ENCODE measurements at places on chromosomes 1 and 21.

DNA sequence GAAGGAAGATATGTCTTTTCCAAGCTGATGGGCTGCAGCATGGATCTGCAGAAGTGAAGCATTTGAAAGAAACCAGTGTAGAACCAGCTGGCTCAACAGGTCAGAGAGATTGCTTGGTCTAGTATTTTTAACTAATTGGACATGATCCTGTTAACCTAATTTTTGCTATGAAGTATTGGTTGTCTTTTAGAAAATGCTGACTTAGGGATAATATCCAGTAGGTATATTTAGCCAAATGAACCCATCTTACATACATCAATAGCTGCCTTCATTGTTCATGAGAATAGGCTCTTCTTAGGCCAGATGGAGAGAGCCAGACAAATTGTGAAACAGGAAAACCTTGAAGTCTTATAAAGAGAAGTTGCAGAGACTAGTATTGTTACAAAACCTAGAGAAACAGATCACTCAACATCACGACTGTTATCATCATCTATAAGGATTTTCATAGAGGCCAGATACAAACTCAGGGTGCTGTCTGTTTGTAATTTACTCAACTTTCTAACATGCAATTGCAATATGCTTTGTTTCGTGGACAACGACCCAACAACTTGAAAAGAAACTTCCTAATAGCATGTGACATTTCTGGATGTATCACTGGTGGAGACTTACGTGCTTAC lies 148.2 kb downstream of the DISC1 start:
- no peak for DNase-seq

GRCh38 chr1:239306426-239306825 lies 79.9 kb upstream of the CHRM3 start:
- no peak for DNase-seq

- no peak for DNase-seq
These were observed 724 bp upstream of the CALML6 start for GRCh38 chr1:1914101-1914970.

DNA sequence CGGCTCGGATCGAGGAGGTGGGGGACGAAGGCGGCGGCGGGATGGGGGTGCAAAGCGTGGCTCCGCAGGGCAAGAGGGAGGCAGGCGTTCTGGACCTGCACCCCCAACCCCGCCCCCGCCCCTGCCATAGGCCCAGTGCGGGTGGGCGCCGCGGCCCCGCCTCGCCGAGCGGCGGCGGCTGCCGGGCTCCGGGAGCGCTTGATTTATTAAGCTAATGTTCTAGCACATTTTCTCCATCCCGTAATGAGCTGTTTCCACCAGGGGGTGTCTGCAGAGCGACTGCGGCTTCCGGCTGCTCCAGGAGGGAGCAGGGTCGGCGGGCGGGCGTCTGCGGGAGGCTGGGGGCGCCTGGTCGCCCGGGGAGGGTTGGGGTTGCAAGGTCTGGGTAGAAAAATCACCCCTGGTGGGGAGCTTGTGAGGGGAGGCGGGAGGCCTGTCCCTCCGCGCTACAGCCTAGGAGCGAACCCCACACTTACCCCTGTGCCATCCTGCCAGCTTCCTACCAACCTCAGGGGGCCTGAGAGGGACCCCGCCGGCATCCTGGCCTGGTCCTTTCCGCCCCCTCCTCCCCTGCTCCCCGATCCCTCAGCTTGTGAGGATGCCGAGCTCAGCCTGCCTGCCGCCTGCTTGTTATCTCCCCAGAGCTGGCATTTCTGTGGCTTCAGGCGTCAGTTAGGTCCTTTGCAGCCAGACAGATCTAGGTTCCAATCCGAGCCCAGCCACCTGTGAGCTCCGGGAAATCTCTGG lies 48.5 kb upstream of the ACOT11 start:
- peak; percentile 77 for DNase-seq

GRCh38 chr1:64864018-64864940 lies 102.1 kb downstream of the JAK1 start:
- DNase-seq = no peak

GRCh38 chr1:109361069-109361468 lies 36.6 kb downstream of the SORT1 start:
- DNase-seq = no peak

GRCh38 chr21:29436143-29436542 lies 137.4 kb downstream of the BACH1 start:
- no peak for DNase-seq

GRCh38 chr1:178725466-178726086 lies 532 bp downstream of the RALGPS2 start:
- peak; percentile 79 for DNase-seq

DNA sequence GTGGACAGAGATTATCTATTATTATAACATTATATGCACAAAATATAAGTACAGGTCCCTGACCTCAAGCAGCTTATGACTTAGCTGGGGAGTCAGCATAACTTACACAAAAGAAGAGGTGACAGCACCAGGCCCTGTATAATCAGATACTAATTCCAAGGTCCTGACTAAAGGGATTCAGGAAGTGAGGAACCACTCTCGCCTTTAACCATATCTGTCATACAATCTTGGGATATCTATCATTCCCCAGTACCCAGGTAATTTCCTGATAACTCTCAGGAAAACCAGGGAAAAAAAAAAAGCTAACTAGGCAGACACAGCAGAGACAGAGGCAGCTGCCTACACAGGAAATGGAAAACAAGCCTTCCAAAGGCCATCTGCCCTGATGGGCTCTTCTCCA lies 78.5 kb upstream of the CAMK1G start:
- no peak for DNase-seq

Data from ecto neural progenitor cell (in vitro differentiated cells).